Central memory CD4-positive, alpha-beta T cell (primary cell): ENCODE measurements at places on chromosomes 13 and 19.

DNA sequence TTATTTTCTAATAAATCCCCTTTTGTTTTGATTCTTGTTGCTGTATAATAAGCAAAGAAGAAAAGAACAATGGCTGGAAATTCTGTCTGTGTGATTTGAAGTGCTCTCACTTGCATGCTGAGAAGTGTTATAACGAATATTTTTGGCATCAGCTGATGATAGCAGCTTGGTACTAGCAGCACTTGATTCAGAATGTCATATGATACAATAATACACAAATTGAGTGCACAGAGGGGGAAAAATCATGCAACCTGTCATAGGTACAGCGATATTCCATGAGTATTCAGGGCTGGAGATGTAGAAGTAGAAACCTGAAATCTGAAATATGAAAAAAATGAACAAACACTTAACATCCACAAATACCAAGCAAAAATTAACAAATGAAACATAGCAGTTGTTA, 108.1 kb downstream of the FGF14 start:
- no peak for DNase-seq

DNA sequence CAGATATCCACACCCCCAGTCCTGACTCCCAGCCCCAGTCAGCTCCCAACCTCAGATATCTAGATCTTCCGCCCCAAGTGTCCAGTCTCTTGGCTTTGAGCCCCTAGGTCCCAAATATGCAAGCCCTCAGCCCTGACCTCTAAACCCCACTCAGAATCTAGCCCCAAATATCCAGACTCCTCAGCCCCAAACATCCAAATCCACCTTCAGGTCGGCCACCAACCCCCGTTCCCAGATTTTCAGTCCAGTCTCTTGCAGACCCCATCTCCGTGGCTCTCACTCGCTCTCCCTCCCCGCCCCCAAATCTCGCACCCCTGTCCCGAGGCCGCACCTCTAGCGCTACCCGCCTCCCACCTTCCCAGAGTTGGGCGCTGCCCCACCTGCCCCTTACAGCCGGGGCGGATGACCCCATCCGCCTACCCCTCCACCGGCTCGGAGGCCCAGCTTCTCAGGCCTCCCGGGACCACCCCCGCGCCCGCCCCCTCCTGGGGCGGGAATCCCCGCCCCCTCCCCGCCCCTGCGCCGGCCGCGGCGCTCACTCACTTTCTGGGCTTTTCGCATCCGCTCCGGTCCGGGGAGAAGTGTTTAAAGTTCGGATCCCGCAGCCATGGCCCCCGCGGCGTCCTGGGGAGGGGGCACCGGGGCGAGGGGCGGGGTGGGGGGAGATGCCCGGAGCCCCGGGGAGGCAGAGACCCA, 604 bp downstream of the ERFL start:
- DNase-seq = no peak

DNA sequence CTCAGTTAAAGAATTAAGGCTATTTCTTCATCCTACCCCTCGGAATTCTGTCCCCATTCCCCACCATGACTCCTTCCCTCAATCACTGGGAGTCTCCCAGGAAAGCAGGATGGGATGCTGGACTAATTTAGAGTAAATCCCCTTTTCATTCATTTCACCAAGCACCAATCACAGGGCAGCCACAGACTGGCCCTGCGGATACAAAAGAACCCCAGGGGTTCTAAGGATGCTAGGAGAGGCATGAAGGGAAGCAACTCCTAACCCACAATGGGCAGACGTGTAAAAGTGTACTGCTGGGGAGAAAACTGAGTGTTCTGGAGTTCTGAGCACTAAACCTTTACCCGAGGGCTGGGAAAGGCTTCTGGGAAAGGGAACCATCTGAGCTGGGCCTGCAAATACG, 3.0 kb downstream of the PEPD start:
- no peak for DNase-seq

- DNase-seq = peak; percentile 76
Observed at GRCh38 chr19:42270346-42271044, 1.4 kb downstream of the CIC start.

DNA sequence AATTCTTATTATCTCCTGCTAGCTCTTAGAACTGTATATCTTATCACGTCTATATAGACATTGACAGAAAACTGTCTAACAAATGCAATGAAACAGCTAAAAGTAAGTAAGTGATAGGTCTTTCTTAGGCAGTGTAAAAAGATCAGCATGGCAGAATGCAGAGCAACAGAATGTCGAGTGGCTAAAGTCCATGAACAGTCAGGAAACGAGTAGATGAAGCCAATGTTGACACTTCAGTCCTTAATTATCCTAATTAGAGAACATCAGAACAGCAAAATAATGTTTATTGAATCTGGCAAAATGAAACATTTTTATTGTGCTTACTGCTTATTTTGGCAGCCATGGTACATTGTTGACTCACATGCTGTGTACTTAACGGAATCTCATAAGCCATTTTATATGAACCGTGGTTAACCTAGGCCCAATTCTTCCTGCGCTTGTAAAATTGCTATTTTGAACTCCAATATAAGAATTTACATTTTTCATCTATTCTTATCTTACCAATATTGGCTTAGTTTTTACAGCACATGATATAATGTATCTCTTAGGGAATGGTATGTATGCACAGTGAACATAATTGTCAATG, 748.1 kb downstream of the DACH1 start:
- no peak for DNase-seq

- no peak for DNase-seq
Observed at GRCh38 chr13:45441633-45442032, 23.1 kb upstream of the COG3 start.

GRCh38 chr19:42271861-42272534, 2.9 kb downstream of the CIC start:
- DNase-seq = no peak

GRCh38 chr13:73893833-73894232, 240.4 kb downstream of the KLF12 start:
- DNase-seq = no peak

- DNase-seq = no peak
Observed at GRCh38 chr19:33689138-33689746, 67.5 kb downstream of the CHST8 start.

- no peak for DNase-seq
Observed at GRCh38 chr13:99199541-99200431, 868 bp upstream of the UBAC2 start.

DNA sequence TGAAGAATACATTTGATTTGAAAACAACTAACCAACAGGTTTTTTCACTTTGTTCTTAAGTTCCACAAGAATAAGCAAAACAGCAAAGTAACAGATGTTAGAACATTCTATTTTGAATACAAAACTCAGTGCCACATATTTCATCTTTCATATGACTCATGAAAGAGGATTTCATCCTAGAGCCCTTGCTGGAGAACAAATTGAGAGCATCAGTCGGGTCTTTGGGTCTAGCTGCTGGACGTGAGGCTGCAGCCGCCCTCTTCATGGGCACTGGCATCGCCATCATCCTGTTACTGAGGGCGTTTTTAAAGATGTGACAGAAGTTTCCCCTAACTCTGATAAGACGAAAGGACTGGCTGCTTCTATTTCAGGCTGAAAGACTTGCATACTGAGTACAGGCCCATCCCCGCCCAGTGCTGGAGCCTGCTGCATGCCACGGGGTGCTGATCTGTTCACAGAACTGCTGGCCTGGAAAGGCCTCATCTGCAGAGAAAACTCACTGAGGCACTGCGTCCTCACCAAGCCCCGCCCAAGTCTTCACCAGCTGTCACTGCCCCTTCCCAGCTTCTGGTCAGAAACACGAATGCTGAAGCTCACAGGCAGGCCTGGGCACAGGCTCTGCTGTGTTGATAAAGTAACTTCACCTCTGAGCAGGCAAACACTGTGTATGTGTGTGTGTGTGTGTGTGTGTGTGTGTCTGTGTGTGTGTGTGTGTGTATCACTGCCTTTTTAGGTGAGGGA, 101.4 kb downstream of the TUBGCP3 start:
- DNase-seq = no peak

DNA sequence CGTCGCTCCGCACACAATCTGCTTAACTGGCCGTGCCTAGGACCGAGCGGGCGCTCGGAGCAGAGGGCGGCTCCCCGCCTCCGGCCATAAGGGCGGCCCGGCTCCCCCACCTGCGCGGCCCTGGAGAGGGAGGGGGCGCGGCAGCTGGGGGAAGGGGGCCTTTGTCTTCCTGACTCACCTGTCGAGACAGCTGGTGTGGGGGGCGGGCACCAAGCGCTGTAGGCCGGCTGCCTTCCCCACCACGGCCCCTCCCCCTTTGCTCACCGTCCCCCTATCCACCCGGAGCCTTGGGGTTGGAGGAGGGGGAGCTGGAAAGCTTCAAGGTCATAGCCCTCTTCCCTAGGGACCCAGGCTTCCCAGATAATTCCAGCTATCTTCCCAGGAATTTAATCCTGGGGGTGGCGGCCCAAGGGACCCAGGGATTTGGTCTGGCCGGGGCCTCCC, 1.2 kb downstream of the VASP start:
- no peak for DNase-seq

DNA sequence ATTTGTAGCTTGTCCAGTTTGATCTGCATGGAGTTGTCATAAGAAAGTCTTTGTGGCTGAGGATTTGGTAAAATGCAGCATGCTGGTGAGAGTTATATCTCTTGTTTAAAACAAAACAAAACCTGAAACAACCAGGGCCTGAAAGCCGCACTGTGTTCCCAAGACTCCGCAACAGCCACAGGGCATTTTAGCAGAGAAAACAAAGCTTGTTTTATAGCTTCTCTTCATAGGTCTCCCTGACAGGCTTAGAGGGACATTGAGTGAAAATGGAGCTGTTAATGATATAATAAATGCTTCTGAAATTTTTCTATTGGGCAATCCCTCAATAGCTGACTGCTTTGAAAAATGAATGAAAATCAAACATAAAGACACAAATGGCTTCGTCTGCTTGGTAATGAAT, 148.7 kb upstream of the RNF113B start:
- DNase-seq = no peak

- DNase-seq = no peak
Observed at GRCh38 chr13:71303144-71303543, 563.9 kb downstream of the DACH1 start.

- DNase-seq = peak; percentile 18
Observed at GRCh38 chr19:47699360-47699917, 13.8 kb upstream of the EHD2 start.

GRCh38 chr13:36450534-36450933, 18.2 kb downstream of the CCNA1 start:
- DNase-seq = no peak

DNA sequence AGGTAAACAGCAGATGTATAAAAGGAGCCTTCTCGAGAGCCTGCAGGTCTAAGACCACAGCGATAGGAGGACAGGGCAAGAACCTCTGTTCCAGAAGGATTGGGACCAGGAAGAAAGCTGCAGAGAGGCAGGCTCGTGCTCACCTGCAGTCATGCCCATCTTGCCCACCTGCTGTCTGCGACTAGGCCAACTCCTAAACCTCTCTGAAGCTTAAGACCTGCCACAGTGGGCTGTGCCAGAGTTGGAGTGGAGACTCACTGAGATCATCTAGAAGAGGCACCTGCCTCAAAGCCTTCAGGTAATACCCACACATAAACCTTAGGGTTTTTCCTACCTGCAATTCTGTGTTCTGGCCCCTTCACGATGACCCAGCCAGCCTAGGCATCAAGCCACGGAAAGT, 68.7 kb downstream of the IRS2 start:
- no peak for DNase-seq

DNA sequence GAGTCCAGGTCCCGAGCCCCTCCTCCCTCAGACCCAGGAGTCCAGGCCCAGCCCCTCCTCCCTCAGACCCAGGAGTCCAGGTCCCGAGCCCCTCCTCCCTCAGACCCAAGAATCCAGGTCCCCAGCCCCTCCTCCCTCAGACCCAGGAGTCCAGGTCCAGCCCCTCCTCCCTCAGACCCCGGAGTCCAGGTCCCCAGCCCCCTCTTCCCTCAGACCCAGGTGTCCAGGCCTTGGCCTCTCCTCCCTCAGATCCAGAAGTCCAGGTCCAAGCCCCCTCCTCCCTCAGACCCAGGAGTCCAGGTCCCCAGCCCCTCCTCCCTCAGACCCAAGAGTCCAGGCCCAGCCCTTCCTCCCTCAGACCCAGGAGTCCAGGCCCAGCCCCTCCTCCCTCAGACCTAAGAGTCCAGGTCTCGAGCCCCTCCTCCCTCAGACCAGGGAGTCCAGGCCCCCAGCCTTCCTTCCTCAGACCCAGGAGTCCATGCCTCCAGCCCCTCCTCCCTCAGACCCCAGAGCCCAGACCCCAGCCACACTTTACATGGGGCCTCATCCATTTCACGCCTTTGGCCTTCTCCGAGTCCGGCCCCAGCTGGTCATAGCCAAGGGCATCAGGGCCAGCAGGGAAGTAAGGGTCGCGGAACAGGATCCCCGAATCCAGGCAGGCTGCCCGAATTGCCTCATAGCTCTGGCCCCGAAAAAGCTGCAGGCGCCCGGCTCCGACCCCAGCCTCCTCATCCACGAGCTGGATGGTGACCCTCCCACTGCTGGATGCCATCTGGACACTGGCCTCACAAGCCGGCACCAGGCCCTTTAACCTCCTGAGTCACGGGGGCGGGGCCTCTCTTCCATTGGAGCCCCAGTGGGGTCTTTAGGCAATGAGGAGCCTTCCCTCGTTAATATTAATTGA, 628 bp downstream of the CAPN12 start:
- DNase-seq = no peak

GRCh38 chr13:112711528-112712265, 21.9 kb downstream of the ATP11A start:
- DNase-seq = no peak

- no peak for DNase-seq
Observed at GRCh38 chr19:58274771-58275201, 4.0 kb upstream of the ZNF8 start.

DNA sequence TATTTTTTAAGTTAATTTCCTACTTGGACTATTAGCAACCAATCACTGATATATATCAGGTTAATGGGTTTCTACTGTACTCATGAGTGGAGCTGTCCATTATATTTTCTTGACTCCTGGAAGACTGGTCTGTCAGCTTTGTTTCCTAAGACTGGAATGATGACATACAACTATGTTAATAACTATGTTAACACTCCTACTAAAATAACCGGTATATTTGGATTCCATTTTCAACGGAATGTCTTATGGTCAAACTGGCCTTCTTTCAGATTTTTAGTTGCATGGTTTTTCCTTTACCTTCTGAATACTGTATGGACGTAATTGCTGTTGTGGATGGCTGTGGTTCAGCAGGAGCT, 45.8 kb upstream of the GPI start:
- DNase-seq = no peak

- DNase-seq = no peak
Observed at GRCh38 chr19:1343041-1343440, 40.7 kb upstream of the NDUFS7 start.

- DNase-seq = no peak
Observed at GRCh38 chr19:29583196-29583999, 22.7 kb upstream of the POP4 start.

GRCh38 chr13:74466020-74466419, 331.8 kb upstream of the KLF12 start:
- DNase-seq = no peak

GRCh38 chr13:84118839-84119409, 236.7 kb upstream of the SLITRK1 start:
- DNase-seq = no peak

GRCh38 chr19:19751846-19752245, 18.9 kb upstream of the ZNF14 start:
- DNase-seq = no peak
